Activated CD4-positive, alpha-beta memory T cell treated with anti-CD3 and anti-CD28 coated beads, Interleukin-2, amount 10 ng/mL, durations not matched to agents 7 days and 5 days (primary cell): ENCODE measurements at places on chromosomes 13 and 19.

GRCh38 chr13:112625698-112626097 is 37.7 kb upstream of the TUBGCP3 start:
- H3K36me3 ChIP-seq = no peaks in the 10 kb centered on the region
- no peak overlapping the region for H3K27ac ChIP-seq
- no peaks in the 10 kb centered on the region for H3K4me1 ChIP-seq
- no peak for DNase-seq
- H3K27me3 ChIP-seq = peaks cover 4% of the 10 kb centered on the region
- H3K4me3 ChIP-seq = no peak overlapping the region

DNA sequence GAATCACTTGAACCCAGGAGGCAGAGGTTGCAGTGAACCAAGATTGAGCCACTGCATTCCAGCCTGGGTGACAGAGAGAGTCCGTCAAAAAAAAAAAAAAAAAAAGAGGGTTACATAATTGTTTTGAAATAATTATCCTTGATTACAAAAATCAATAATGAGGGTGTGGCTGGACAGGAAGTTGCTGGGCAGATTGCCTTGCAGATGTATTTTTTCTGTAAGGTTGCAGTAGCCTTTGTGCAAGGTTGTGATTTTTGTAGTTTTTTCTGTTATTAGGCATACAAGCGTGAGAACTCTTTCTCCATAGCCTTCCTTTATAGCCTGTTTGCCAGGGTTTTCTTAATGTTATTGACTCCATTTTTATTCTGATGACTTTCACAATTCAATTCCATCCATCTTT is 40.7 kb upstream of the SIN3B start:
- H3K36me3 ChIP-seq = peaks cover 3% of the 10 kb centered on the region
- H3K4me3 ChIP-seq = no peak overlapping the region
- H3K27me3 ChIP-seq = no peaks in the 10 kb centered on the region
- H3K27ac ChIP-seq = no peak overlapping the region
- DNase-seq = no peak

DNA sequence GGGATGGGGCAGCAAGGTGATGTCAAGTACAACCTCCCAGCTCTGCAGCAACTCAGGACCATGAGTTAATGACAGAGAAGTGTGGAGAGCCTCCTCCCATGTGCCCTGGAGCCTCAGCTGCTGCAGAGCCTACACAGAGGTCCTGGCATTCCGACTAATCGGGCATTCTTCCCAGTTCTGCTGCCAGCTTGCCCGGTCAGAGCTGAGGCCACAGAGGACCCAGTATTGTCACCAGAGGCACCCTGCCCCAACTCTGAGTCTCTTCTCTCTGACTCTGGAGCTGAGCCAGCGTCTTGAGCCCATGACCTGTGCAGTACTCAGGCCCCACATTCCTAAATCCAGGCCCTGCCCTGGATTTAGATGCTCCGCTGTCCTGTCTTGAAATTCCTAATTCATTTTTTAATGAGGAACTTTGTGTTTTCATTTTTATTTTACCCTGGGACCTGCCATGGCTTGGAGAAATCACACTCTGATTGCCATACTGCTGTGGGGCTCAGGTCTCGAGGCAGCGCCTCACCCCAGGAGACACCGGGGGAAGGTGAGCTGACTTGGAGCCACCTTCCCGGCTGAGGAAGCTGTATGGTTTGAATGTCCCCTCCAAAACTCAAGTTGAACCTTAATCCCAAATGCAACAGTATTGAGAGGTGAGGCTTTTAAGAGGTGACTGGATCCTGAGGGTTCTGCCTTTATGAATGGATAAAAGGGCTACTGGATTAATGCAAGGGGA is 144.9 kb upstream of the ZNF507 start:
- H3K27me3 ChIP-seq = peaks cover 2% of the 10 kb centered on the region
- H3K4me3 ChIP-seq = no peak overlapping the region
- peaks cover 12% of the 10 kb centered on the region for H3K4me1 ChIP-seq
- H3K36me3 ChIP-seq = no peaks in the 10 kb centered on the region
- no peak for DNase-seq

DNA sequence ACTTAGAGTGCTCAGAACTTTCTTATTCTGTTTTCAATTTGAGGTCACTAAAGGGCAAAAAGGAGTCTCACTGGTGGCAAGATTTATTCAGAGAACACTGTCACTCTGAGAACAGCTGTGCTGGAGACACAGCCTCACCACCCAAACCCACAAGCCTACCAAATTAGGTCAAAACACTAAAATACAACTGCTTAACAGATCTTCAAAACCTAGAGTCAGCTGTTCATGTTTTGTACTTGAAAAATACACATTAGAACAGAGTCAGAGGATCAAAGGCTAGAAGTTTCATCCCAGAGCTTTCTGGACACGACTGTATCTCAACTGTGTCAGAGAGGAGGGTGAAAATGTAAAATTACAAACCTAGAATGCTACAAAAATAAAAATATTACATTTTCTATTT is 89.3 kb downstream of the MIPEP start:
- peak overlapping the region; percentile 53 for H3K27ac ChIP-seq
- H3K36me3 ChIP-seq = peaks cover 14% of the 10 kb centered on the region
- H3K4me1 ChIP-seq = peaks cover 25% of the 10 kb centered on the region
- DNase-seq = peak; percentile 29
- H3K27me3 ChIP-seq = no peaks in the 10 kb centered on the region
- no peak overlapping the region for H3K4me3 ChIP-seq
